ENCODE measurements at places on chromosomes 2 and 18. TPM values are rescaled to one million over a fixed set of nuclear protein-coding genes. Genes with fewer than 3 reads are reported as not detected.

LBX2 gene
- 2.3 TPM for total RNA-seq

POTEI gene
- total RNA-seq, result 0.10 TPM

DNA sequence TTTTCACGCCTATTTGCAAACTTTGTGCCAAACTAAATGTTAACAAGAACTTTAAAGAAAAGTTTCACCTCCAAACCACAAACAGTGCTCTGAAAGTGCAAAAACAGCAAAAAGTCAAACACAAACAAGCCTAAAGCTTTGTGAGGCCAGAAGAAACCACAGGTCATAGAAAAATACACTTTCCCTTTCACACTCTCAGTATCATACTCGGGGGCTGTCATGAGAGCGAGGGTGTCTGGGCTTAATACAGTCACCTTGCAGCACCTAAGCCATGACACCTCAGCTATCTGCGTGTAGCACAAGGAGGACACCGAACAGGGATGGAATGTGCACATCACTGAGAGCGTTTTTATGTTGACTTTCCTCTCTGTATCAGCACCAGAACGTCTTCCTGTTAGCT lies 26.6 kb upstream of the SEH1L start:
- DNase-seq, result no peak
- no peaks in the 10 kb centered on the region for H3K36me3 ChIP-seq
- no peaks in the 10 kb centered on the region for H3K27me3 ChIP-seq

- H3K27ac ChIP-seq, result no peak overlapping the region
- no peaks in the 10 kb centered on the region for H3K27me3 ChIP-seq
- H3K4me1 ChIP-seq, result no peaks in the 10 kb centered on the region
- DNase-seq, result no peak
- no peak overlapping the region for H3K4me3 ChIP-seq
- no peaks in the 10 kb centered on the region for H3K36me3 ChIP-seq
Measured at GRCh38 chr2:189514104-189514503, 66.5 kb downstream of the SLC40A1 start.

- H3K4me3 ChIP-seq, result no peak overlapping the region
- H3K4me1 ChIP-seq, result no peaks in the 10 kb centered on the region
- DNase-seq, result no peak
- no peak overlapping the region for H3K27ac ChIP-seq
Measured at GRCh38 chr2:41922177-41922576, 125.6 kb upstream of the PKDCC start.

- H3K4me3 ChIP-seq, result no peak overlapping the region
- DNase-seq, result peak; percentile 50
- no peaks in the 10 kb centered on the region for H3K4me1 ChIP-seq
- H3K27me3 ChIP-seq, result no peaks in the 10 kb centered on the region
- H3K36me3 ChIP-seq, result no peaks in the 10 kb centered on the region
Measured at GRCh38 chr2:238950551-238950950, 102.7 kb downstream of the TWIST2 start.

- H3K4me3 ChIP-seq, result no peak overlapping the region
- no peak overlapping the region for H3K27ac ChIP-seq
- peaks cover 7% of the 10 kb centered on the region for H3K27me3 ChIP-seq
- H3K4me1 ChIP-seq, result peaks cover 17% of the 10 kb centered on the region
- no peaks in the 10 kb centered on the region for H3K36me3 ChIP-seq
Measured at GRCh38 chr2:182868054-182868796, 1.8 kb upstream of the FRZB start.

Measured in upper lobe of left lung (tissue), 6 donors.